ENCODE measurements at places on chromosomes 3 and 15. TPM values are rescaled to one million over a fixed set of nuclear protein-coding genes. Genes with fewer than 3 reads are reported as not detected.

AEN gene
- total RNA-seq = 33.5 TPM

PYDC2 gene
- total RNA-seq = not detected

PRSS50 gene
- not detected for total RNA-seq

ISLR2 gene
- total RNA-seq = not detected

TPRG1 gene
- total RNA-seq = 0.16 TPM

HGD gene
- total RNA-seq = not detected

- no peak for DNase-seq
Observed at GRCh38 chr3:127662001-127662469, 10.7 kb upstream of the ABTB1 start.

GRCh38 chr15:83046558-83047127 lies 20.4 kb downstream of the BTBD1 start:
- DNase-seq = no peak

GRCh38 chr15:72175186-72176044 lies 22.2 kb downstream of the GRAMD2A start:
- DNase-seq = no peak

DNA sequence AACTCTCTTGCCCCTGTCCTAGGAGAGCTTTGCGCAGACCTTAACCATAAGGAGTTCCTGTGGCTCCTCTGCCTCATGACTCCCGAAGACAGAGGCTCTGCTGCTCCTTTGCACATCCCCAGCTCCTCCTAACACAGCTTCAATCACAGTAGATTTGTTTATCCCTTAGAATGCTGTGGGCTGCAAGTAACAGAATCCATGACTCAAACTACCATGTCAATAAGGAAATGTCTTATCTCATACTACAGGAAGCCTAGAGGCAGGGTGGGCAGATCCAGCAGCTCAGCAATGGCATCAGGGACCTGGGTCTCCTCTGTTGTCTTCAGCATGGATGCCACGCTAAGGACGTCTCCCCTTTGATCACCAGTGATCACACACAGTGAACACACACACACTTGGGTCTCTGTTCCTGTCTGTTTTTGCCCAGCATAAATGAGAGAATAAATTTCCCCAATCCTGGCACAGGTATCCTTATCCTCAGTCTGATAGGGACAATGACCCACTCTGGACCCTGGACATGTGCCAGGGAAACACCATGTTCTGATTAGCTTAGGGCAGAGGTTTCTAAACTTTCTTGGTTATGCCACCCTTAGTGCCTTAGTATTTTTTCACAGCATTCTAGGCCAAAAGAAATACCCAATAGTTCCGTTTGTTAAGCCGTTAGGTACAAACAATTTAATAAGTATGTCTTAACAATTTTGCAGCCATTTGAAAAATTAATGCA lies 46.1 kb upstream of the MRPS22 start:
- DNase-seq = no peak

GRCh38 chr15:41949401-41950126 lies 22.8 kb downstream of the EHD4 start:
- no peak for DNase-seq

DNA sequence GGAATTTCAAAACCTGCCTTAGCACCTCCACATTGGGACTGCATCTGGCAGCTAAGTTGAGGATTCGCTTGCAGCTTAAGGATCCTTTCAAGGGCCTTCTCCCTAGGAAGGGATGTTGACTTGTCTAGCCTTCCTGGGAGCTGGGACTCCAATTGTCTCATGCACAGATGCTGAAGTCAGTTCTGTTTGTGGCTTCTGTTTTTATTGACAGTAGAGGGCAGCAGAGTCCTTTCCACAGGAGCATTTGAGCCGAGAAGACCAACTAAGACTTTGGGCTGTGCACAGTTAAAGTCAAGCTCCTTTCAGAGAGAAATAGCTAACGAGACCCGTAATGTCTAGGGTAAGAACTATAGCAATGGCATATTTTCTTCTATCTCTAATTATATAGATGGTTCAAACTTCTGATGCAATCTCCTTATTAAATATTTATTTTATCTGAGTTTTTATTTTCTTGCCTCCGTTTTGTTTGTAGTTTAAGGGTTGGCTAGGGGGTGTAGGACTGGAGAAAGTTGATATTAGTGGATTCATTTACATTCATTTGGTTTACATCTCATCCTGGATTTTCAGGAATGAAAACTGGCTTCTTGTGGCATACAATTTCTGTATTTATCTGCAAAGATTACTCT lies 59.7 kb upstream of the KBTBD8 start:
- peak; percentile 1 for DNase-seq

DNA sequence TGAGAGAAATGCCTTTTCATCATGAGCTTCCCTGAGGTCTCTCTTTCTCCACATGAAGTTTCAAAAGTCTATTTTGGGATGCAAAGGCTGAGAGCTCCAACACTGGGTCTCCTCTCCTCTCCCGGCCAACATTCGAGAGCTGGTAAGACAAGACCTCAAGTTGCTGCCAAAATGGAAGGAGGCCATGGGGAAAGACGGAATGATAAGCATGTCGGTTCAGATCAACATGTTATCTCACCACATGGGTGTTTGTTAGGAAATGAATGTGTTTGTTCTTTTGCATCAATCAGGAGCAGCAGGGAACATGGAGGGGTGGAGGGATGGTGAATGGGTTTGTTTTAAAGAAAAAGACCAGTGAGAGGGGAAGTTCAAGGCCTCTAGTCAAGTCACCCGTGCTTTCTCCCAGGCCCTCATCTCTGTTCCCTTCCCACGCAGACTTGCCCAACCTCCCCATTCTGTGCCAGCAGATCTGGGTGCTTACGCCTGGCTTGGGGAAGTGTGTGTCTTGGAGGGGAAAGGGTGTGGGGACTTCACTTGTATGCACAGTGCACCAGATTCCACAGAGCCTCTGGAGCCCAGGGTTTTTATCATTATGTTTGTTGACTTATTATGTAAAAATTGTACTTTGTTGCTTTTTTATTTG lies 23.5 kb upstream of the ATP10A start:
- no peak for DNase-seq

DNA sequence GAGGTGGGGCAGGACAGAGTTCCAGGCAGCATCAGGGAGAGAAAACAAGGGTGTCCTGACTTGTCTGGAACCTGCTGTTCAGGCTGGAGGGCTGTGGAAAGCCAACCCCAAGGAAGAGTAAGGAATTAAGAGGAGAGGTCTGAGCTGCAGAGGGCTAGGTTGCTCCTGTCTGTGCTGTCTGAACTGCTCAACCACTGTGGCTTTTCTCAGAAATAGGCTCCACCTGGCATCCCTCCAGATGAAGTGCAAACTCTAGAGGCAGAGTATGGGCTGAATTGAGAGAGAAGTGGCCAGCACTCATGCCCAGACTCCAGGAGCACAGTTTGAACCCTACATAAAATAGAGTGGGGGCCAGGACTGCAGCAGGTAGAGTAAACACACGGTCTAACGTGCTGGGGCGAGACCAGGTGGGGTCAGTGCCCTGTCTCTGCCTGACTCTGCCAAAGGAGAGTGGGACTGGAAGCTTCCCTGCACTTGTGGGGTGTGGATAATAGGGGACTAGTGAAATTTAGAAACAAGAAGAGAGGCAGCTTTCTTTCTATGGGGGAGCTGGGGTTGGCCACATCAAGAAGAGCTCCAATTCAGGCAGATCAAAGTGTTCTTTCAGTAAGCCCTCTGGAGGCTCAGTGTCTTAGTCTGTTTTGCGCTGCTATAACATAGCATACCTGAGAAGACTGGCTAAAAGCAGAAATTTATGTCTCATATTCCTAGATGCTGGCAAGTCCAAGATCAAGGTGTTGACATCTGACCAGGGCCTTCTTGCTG lies 28.0 kb upstream of the MNS1 start:
- DNase-seq = no peak

DNA sequence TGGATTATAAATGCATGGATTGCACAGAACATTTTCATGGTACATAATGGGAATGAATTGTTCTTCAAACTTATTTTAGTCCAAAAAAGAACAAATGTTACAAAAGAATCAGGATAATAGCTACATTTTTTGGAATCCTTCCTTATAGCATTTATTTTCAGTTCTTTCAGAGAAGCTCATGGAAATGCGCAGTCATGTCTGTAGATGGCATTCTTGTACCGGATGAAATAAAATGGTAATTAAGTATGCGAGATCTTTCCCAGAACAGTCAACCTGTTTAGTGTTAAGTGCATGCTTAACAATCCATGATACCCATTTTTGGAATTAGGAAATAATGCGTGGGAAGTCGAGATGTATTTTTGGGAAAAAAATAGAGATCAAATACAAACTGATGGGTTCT lies 38.2 kb upstream of the GOLGA8B start:
- no peak for DNase-seq

GRCh38 chr3:71010726-71011455 lies 572.6 kb downstream of the FOXP1 start:
- DNase-seq = no peak

GRCh38 chr15:51876169-51876568 lies 46.7 kb downstream of the TMOD3 start:
- no peak for DNase-seq

- DNase-seq = no peak
Observed at GRCh38 chr3:127988770-127989557, 63.3 kb upstream of the SEC61A1 start.

DNA sequence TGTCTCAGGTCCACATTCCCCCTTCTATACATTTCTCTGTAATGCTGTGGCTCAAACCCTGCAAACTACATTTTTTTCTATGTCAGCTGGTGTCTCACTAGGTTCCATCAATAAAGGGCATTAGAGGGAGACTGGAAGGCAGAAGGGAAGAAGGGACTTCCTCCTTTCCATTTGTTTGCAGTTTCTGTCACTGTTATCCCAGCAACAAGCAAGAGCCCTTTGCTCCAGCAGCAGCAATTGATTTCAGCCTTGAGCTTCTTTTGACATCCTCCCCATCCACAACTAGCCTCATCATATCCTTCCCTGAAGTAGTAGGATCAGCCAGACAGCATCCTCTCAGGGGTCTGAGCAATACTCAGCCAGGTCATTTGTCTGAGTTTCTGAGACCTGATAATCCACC lies 5.3 kb upstream of the NCK1 start:
- no peak for DNase-seq

DNA sequence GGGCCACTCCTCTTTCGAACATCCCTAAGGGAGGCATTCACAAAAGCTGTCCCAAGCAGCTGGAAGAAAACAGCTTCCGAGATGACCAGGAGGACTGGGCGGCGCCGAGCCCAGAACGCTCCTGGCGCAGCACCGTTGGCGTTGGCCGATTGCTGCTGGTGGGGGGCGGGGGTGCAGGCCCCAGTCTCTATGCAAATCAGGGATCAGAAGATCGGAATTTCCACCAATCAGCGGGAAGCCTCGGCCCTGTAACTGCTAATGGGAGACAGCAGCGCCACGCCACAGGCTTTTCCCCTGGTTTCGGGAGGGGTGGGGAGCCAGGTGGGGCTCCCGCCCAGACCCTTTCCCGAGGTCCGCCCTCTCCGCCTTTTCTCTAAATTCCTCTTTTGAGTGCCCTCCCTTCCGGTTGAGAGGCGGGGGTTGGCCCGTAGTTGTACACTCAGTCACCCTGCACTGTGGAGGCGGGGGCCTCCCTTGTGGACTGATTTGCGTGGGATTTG lies 27.0 kb downstream of the HMCES start:
- no peak for DNase-seq

DNA sequence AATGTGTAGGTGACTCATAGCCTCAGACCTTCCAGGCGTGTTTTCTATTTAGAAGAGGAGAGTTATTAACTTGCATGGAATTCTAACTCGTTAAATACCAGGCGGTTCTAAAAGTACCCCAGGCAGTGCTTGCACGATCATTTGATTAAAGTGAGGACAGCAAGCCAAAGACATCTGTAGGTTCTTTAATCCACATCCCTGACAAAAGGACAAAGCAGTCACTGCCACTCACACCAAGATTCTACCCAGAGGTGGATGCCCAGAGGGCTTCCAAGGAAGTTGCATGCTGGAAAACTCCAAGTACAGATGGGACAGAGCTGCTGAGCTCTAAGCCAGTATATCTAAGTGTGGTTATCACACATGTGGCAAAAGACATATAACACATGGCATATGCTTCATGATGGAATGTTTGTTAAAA lies 372.1 kb downstream of the ROBO2 start:
- DNase-seq = no peak

DNA sequence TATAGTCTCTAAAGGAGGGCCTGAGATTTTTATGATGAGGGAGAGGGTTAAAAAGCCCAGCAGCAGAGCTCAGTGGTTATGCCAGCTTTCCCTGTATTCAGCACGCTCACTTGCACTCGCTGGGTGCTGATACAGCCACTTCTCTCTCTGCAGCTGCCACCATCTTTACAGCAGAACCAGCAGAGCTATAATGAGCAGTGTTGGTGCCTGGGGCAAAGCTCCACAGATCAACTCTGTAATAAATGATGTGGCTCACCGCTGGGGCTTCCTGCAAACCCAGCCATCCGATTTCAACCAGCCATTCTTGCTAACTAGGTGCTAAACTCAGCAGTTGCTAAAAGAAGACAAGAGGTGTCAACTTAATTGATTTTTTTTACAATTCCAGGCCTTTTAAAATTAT lies 48.0 kb downstream of the ARNT2 start:
- DNase-seq = no peak

DNA sequence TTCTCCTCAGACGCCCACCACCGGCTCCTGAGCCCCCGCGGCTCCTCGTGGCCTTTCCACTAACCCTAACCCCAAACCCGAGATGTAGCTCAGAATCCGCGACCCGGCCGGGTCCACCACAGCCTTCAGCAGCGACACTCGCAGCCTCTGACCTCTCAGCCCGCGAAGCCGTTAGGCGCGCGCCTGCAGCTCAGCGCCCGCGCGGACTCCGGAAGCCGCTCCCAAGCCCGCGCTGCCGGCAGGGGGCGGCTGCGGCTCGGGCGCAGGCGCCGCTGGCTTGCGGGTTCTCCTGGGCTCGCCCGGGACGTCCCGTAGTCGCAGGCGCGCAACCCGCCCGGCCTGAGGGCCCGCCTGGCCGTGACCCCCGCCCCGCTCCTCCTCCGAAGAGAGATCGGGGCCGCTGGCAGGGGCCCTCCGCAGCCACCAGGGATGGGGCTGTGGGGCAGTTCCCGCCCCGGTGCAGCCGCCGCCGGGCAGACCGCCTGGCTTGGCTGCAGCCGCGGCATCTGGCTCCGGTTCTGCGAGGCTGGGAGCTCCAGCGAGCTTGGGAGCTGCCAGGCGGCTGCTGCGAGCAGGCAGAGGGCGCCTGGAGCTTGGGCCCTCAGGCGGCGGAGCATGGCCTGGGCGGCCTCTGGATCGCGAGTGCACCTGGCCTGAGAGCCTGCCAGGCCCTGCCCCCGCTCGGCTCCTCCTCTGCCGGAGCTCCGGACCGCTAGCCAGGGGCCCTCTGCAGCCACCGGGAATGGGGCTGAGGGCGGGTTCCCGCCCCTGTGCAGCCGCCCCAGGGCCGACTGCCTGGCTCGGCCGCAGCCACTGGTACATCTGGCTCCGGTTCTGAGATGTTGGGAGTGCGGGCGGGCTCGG lies 120.7 kb downstream of the LMLN start:
- DNase-seq = peak; percentile 76

DNA sequence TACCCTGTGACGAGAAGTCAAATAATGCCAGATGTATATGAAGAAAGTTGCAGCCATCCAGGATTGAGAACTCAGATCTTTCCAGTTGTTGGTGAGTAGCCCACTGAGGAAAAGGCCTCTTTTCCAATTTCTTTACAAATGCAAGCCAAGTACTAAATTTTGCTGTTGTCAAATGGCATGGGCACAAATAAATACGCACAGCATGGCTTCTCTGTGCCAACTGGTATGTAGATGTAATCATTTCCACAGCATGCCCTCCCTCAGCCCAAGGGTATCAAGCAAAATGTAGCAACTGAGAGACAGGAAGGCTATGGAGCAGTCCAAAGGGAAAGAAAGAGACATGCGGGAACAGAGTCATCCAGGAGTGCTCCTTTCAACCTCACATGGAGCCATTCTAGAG lies 105.4 kb downstream of the FGF12 start:
- no peak for DNase-seq

- no peak for DNase-seq
Observed at GRCh38 chr3:195255176-195255500, 15.8 kb downstream of the XXYLT1 start.

GRCh38 chr15:53159458-53159857 lies 369.3 kb upstream of the ONECUT1 start:
- DNase-seq = no peak
